Caki2 (cell line): ENCODE measurements at places on chromosomes 5 and 9. TPM values are rescaled to one million over a fixed set of nuclear protein-coding genes. Genes with fewer than 3 reads are reported as not detected.

- DNase-seq, result no peak
Observed at GRCh38 chr5:160937570-160937969, 85.6 kb upstream of the ATP10B start.

- DNase-seq, result no peak
Observed at GRCh38 chr5:11675184-11675583, 229.1 kb downstream of the CTNND2 start.

DNA sequence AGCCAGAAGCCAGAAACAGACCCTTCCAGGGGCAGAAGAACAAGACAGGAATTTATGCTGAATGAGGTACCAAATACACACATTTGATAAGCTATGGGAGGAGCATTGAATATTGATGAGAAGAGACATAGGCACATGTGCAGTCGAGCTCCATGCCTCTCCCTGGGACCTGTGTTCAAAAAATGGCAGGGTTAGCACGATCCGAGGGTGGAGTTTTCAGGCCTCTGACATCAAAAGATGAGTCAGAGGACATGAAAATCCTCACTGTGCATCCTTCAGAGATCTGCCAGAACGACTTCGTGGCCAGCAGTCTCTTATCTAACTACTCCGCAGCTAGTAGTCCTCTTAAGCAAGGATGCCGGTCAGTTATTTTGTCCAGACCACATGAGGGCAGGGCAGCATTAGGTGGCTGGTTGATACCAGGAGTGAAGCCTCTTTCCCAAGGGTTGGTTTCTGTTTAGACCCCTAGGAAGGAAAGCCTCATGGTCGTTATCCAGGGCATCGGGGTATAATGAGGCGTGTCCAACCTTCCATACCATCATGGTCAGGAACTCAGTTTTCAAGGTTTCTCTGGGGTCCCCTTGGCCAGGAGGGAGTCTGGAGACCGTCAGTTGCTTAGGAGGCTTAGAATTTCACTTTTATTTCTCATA lies 11.6 kb upstream of the CMBL start:
- no peak for DNase-seq

DNA sequence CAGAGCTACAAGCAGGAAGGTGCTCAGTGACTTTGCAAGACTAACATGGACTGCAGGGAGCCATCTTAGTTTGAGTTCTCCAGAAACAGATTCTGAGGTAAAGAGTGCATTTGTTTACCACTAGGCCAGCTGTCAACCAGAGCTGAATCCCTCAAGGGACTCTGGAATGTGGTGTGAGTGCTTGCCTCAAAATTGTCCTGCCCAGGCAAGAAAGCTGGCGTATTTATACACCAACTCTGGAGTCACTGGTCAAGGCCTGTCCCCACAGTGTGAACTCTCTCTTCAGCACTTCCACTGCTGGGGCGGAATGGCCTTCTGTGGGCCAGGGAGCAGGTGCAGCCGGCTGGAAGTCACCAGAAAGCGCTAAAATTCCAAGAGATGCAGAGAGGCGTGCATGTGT lies 139.2 kb upstream of the TBCA start:
- no peak for DNase-seq

DNA sequence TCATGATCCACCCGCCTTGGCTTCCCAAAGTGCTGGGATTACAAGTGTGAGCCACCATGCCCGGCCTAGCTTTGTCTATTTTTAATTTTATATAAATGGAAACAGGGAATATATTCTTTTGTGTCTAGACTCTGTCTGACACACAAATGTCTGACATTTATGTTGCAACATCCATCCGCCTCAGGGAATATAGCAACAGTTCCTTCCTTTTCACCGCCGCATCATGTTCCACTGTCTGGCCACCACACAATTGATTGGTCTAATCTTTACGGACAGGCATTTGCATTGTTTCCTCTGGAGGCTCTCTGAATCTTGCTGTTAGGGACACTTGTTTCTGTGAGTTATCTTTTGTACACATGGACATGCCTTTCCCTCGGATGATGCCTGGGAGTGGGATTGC lies 20.1 kb upstream of the TBC1D9B start:
- DNase-seq, result no peak

DNA sequence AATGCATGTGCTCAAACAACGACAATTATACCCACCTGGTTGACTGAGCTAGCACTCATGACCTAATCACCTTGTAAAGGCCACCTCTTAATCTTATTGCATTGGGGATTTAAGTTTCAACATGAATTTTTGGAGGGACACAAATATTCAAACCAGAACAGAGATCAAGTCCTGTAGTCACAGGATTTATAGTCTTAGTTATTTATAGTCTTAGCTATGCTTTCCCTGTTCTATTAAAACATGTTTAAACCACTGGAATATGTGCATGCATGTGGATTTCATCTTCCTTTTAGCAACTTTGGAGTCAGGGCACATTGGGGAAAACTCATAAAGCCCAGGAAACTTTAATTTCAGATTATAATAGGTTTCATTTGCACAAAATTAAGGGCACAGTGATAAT lies 26.7 kb downstream of the ANKDD1B start:
- DNase-seq, result no peak

DNA sequence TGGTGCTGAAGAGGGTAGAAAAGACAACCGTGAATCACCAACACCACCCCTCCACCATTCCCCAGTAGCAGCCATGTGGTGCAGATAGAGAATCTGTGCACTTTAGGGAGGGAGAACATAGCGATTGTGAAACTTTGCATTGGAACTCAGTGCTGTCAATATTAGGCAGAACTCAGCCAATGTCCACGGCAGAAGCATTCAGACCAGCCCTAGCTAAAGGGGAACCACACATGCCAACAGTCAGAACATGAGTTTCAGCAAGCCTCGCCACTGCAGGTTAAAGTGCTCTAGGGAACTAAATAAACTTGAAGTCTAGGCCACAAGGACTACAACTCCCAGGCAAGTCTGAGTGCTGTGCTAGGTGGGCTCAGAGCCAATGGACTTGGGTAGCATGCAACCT lies 38.5 kb upstream of the DEPDC1B start:
- DNase-seq, result no peak

- DNase-seq, result no peak
Observed at GRCh38 chr9:129823542-129823934, 398 bp downstream of the TOR1A start.

- DNase-seq, result no peak
Observed at GRCh38 chr5:5804478-5805233, 382.2 kb downstream of the ICE1 start.

Gene F12
- 39.4 and 58.6 TPM in 2 replicates for total RNA-seq

Gene FLT4
- 2.3 TPM in 1 of 2 replicates, not detected in the other for total RNA-seq

Gene C5orf58
- not detected in 2 replicates for total RNA-seq

Gene F2RL1
- 10.7 and 11.9 TPM in 2 replicates for total RNA-seq

Gene PDE6A
- total RNA-seq, result 0.07 and 0.14 TPM in 2 replicates

Gene PCDHB13
- total RNA-seq, result 0.44 and 0.93 TPM in 2 replicates

GRCh38 chr9:127305838-127306226 lies 41.3 kb downstream of the GARNL3 start:
- no peak for DNase-seq

DNA sequence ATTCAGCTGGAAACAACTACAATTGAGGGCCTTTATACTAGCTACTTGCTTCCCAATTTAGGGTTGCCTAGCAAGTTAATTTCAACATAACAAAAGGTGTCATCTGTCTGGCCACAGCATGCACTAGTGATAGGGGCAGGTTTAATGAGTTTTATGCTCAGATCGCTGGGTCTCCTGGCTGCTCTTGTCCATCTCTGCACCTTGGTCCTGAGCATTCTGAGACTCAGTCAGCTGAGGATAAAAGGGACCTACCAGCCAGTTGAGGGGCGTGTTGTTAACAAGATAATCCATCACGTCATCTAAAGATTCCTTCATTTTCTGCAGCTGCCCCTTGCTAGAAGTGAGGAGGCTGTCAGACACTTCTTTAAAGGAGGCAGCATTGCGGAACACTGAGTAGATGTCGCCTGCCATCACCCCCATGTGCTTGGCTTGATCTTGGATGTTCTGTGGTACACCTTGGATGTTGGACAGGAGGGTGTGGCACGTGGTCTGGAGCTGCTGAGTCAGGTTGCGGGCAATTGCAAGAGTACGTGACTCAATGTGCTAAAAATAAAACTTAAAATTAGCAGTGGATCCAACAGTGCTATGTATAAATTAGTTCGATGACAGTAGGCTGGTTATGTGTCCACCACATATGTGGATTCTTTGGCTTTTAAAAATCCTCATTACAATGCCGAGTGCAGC lies 11.0 kb downstream of the PLIN2 start:
- peak; percentile 38 for DNase-seq

- peak; percentile 41 for DNase-seq
Observed at GRCh38 chr5:124544366-124545055, 201.9 kb downstream of the ZNF608 start.

GRCh38 chr5:7759257-7759871 lies 91.6 kb downstream of the CFAP90 start:
- no peak for DNase-seq

Gene ZNF483
- 0.96 and 3.1 TPM in 2 replicates for total RNA-seq

- no peak for DNase-seq
Observed at GRCh38 chr9:33331377-33331891, 41.1 kb downstream of the NFX1 start.

GRCh38 chr5:68315679-68316271 lies 100.2 kb downstream of the PIK3R1 start:
- DNase-seq, result peak; percentile 34

Gene PCDHAC1
- total RNA-seq, result 0.09 and 0.10 TPM in 2 replicates

Gene LRRC19
- not detected in 2 replicates for total RNA-seq

Gene IL13
- total RNA-seq, result not detected in 2 replicates

DNA sequence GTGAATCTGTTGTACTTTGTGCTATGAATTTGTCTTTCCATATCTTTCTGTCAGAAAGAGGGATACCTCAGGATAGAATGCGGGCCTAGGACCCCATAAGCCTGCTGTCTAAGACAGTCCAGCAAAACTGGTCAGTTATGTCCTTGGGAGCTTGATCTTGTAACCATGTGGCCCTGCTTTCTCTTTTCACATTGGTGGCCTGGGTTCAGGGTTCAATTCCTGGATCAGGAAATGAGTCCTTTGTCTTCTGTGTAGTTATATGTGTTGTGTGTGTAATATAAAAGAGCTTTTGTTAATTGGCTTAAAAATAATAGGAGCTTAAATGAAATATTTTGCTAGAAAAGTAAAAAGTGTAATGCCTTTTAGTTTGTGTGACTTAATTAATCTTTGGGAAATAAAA lies 16.9 kb downstream of the FREM1 start:
- no peak for DNase-seq

GRCh38 chr5:136802383-136802782 lies 437.0 kb upstream of the TRPC7 start:
- peak; percentile 34 for DNase-seq

Gene HMCN2
- total RNA-seq, result not detected in 2 replicates

DNA sequence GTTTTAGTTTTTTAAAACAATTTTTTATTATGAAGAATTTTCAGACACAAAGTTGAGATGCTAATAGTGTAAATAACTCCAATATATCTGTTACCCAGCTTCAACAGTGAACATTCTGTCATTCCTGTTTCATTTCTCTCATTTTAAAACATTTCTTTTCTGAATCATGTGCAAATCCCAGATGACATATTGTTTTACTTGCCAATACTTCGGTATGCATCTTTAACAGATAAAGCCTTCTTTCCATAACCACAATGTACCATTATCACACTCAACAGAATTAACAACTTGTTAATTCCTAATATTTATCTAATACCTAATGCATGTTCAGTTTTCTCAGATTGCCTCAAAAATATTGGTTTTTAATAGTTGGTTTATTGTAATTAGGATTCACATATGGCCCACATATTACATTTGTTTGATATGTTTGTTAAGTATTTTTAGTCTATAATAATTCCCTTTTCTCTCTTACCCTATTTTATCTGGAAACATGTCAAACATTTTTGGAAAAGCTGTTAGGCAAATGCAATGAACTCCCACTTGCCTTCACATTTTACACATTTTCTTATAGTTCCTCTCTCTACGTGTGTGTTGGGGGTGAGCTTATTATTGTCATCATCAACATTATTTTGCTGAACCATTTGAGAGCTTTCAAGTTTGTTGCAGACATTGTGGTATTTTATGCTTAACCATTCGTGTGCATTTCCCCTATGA lies 58.7 kb upstream of the ANKRD55 start:
- no peak for DNase-seq

Gene SV2C
- not detected in 2 replicates for total RNA-seq

- no peak for DNase-seq
Observed at GRCh38 chr5:159345336-159345735, 15.0 kb upstream of the IL12B start.

GRCh38 chr9:83473488-83473971 lies 64.7 kb downstream of the FRMD3 start:
- no peak for DNase-seq

Gene PCDHA9
- not detected in 2 replicates for total RNA-seq

Gene PFN3
- not detected in 2 replicates for total RNA-seq

Gene LCN15
- total RNA-seq, result not detected in 2 replicates

Gene PROP1
- not detected in 2 replicates for total RNA-seq

Gene PCDHA1
- not detected in 2 replicates for total RNA-seq

Gene IDNK
- 2.2 and 10.1 TPM in 2 replicates for total RNA-seq

DNA sequence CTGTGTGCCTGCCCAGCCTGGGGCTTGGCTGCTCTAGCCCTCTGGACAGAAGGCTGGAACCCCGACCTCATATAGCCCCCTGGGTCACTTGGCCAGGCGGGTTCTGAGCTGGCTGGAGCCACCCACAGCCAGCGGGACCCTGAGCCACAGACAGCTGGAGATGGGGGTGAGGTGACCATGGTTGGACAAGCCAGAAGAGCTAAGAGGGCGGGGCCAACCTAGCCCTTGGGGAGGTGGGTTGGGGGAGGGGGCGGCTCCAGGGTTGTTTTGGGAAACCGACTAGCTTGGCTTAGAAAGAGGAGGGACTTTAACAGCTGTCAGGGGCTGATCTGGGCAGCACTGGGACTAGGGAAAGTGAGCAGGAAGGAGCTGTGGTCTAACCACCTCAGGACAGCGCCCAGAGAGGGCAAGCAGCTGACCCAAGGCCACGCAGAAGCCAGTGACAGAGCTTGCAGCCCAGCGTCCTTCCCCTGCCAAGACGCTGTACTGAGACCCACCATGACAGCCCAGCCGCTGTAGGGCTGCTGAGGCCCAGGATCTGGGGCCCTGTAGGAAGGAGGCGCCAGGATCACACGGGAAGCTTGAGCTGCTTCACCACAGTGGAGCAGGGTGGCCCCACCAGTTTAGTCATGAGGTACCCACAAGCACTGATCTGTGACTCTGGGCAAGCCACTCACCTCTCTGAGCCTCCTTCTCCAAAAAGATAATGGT lies 2.2 kb downstream of the AIF1L start:
- no peak for DNase-seq

GRCh38 chr9:120610975-120611689 lies 31.2 kb upstream of the CDK5RAP2 start:
- DNase-seq, result no peak

DNA sequence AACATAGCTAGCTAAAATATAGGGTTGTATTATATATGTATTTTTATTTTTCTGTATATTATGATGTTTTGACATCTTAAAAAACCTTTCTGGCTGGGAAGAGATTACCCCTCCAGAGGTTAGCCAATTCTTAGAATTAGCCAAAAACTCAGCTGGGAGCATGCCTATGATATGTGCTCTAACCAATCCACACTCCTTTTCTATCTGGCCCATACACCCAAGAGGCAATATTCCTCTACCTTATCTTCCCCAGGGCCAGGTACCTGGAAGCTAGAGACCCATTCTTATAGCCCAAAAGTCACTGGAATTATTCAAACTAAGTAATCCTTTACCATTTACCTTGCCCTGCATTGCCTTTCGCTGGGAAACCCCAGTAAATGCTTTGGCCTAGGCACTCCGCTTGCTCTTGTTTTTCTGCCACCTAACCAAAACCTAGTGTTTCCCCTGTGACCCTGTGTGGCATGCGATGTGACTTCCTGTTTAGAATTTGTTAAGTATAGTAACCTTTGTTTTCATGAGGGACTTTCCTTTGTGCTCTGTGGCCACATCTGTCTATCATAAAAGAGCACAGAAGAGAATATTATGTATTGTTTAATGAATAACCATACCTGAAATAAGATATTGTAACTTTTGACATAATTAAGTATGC lies 37.4 kb downstream of the CSNK1G3 start:
- DNase-seq, result no peak

Gene CDKN2A
- not detected in 2 replicates for total RNA-seq

Gene CTXN3
- total RNA-seq, result not detected in 2 replicates

Gene IFNA2
- total RNA-seq, result not detected in 2 replicates
